HL-60 (cell line): ENCODE measurements at places on chromosomes 13 and 19.

DNA sequence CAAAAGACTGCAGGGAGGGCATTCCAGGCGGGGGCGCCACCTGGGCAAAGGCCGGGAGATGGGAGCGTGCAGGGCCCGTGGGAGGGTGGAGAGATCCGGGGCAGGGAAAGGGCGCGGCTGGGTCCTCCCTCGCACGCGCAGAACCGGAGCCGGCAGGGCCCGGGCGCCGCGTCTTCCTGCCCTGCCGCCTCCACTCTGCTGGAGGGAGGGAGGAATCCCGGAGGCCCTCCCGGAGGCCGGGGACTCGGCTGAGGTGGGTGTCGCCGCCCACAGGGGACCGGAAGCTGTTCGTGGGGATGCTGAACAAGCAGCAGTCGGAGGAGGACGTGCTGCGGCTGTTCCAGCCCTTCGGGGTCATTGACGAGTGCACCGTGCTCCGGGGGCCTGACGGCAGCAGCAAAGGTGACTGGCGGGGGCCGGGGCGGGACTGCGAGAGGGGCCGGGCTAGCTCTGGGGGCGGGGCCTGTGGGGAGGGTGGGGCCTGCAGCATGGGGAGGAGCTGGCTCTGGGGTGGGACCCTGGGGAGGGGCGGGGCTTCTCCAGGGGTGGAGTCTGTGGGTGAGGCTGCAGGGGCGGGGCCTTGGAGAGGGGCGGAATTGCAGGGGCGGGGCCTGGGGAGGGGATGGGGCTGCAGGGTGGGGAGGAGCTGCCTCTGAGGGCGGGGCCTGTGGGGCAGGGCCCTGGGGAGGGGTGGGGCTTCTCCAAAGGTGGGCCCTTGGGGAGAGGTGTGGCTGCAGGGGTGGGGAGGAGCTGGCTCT is 51.3 kb downstream of the CELF5 start:
- peak; percentile 47 for DNase-seq

- DNase-seq = no peak
These were observed 323.3 kb downstream of the NALCN start for GRCh38 chr13:101092985-101093384.

DNA sequence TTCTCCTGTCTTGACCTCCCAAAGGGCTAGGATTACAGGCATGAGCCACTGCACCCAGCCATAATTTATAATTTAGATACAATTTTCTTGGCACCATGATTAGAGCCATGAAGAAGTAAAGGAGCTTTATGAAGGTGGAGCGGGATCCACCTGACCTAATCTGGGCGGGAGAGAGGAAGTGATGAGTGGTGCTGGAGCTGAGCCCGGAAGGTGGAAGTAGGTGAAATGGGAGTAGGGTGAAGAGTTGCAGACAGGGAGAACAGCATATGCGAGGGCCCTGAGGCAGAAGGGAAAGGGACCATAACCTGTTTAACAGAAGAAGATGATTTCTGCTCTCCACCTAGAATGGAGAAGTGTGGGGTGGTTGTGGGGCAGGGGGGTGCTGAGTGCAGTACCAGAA is 4.2 kb downstream of the BLOC1S3 start:
- no peak for DNase-seq

DNA sequence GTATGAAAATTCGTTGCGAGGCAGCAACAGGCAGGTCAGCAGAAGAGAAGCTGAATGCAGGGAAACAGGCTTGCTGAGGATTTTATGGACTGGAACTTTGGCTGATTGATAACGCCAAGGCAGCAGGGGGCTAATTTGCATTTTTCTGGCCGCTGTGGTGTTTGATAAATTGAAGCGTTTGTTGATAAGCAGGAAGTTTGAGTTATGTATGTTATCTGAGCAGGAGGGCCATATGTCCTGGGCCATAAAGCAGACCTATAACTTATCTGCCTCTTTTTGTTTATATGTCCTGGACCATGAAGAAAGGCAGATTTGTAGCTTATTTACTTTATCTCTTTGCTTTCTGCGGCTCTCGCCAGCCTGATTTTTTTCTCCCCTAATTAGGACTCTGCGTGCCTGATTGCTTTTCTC is 65.9 kb downstream of the ZNF627 start:
- no peak for DNase-seq

GRCh38 chr13:32659736-32660135 is 73.5 kb downstream of the PDS5B start:
- DNase-seq = no peak

DNA sequence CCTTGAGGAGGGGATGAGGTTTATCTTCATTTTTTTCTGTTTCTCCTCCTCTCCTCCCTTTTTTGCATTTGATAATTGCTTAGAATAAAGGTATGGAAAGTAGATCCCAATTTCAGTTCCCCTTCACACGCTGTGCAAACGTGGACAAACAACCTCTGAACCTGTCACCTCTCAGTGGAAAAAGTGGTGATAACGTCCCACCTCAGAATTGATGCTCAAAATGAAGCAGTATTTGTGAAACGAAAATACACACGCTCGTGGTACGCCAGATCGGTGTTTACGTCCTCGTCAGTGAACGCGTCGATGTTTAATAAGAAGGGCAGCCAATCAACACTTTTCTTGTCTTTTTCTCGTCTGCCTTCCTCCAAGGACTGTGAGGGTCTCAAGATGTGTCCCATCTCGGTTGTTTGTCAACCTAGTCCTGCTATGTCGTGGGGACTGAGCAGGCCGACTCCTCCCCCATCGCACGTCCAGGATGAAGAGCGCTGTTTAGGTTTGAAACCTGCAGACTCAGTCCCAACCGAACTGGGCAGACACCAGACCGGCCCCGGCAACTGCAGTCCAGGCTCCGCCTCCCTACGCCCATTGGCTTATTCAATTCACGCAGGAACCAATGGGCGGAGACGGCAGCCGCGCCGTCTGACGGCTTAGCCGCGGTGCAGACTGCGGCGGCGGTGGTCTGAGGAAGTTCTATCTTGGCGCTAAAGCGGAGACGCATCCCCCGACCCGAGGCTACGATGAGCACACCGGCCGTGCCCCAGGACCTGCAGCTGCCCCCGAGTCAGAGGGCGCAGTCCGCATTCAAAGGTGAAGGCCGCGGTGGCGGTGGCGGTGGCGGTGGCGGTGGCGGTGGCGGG is at the start of gene CKAP2:
TSS of gene CKAP2 (plus strand) at position 659 of the 857 bp plus-strand sequence. CDS start at position 738, 79 bp downstream.
- DNase-seq = peak; percentile 99

- no peak for DNase-seq
These were observed 1491.9 kb downstream of the SLITRK5 start for GRCh38 chr13:89163096-89163495.

DNA sequence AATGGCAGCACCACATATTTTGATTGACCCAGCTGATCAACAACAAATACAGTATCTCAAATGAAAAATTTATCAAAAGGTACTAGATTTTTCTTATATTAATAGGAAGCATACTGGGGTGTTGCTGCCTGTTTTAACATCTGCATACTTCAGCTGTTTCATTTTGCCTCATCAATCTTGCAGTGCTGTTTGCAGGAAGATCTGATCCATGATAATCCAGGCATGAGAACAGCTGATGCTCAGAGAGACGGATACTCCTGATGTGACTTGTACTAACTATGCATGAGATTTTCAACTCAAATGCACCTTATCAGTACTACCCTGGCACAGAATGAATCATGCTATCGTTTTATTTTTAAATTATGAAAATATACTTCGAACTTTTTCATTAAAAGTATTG is 2136.8 kb downstream of the PCDH9 start:
- DNase-seq = no peak

DNA sequence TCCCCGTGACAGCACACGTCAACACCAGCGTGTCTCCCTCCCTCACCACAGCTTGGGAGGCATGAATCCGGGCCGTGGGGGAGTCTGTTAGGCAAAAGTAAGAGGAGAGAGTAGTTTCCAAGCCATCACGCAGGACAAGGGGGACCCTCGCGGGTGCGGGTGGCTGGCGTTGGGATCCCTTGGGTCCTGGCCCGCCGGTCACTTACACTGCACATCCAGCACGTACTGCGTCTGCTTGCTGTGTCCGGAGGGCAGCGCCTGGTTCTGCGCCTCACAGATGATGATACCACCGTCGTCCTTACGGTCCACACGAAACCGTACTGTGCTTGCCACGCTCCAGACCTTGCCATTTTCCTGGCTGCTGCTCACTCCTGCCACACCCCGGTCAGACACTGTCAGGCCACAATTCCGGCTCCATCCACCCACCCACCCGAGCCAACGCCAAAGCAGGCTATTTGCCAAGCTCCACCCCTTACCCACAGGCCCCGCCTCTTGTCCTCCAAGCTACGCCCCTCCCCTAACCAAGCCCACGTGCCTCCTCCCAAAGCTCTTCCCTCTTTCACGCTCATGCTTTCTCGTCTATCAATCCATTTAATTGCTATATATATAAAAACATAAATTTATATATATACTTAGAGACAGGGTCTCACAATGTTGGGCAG is 6.6 kb upstream of the ZNF428 start:
- no peak for DNase-seq

GRCh38 chr13:108609353-108609752 is 20.1 kb upstream of the MYO16 start:
- DNase-seq = no peak

DNA sequence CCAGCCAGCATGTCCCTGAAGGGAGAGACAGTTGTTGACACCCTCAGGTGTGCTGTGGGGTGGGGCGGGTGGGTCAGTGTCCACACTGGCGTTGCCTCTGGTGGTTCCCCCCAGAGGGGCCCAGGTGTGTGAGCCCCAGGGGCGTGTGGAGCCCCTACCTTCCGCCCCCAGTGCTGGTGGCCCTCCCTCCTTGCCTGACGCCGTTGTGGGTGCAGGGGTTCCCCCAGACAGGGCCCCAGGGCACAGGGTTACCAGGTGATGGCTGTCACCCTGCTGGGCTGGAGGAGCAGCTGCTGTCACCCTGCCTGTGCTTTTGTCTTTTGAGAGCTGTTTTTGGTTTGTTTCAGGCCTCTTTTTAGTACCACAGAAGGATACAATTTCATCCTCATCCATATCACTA is 27.2 kb downstream of the ATP4B start:
- DNase-seq = no peak

DNA sequence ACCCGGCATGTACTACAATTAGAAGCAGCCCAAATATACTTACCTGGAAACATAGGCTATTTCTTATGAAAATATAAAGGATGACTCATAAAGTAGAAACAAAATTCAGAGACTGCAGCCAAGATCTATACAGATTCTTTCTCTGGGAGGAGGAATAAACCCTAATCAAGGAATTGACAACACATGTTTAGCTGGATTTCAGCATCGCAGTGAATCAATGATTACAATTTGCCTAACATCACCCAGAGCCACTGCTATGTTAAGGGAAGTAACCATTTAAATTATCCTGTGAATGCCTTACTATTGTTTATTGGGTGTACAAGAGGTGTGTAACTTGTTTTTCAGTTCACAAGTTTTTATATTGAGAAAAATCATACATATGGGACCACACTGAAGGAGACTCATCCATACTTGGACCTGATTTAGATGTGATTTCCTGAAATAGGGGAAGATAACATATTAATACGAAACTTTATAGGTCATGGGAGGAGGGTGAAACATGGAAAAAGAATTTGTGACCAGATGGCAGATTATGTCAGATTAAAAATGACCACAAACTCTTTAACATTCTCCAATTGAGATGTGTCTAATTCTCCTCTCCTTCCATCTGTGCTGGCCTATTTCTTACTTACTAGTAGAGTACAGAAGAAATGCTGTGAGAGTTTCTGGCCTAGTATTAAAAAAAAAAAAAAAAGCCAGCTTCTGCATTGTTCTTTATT is 1168.4 kb downstream of the SLITRK1 start:
- DNase-seq = no peak

DNA sequence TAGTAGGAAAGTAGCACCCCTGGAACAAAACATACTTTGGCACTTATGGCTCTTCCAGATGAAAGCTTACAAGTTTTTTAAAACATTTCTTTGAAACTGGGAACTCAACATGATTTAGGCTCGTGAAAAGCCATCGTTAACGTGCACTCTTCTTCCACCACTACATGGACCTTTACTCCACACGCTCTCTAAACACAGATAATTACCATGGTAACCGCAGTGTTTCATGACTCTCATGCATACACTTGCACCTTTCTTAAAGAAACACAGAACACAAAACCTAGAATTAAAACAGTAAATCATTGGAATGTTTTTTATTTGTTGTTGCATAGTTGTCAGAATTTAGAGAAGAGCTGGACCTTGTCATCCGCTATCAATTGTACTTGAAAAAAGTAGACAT is 154.3 kb downstream of the FGF9 start:
- DNase-seq = no peak

GRCh38 chr13:51330791-51331190 is 8.7 kb upstream of the SERPINE3 start:
- DNase-seq = peak; percentile 75

DNA sequence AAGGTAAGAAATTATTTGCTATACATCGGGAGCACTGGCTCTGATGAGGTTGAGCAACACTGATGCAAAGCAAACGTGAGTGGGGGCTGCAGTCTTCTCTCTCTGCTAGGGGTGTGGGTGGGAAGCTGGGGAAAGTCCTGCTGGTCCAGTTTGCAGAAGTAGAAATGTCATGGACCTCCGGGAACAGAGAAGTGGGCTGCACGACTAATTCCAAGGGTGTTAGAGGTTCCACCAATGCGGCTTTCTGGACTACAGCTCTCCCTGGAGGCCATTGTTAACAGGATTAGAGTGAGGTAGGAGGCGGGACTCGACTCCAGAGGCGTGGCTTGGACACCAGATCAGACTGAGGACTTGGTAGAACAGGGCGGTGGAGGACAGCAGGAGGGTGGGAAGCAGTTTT is 5.7 kb upstream of the FBXO27 start:
- no peak for DNase-seq

- DNase-seq = no peak
These were observed 31.5 kb upstream of the PABPC3 start for GRCh38 chr13:25064396-25064795.

DNA sequence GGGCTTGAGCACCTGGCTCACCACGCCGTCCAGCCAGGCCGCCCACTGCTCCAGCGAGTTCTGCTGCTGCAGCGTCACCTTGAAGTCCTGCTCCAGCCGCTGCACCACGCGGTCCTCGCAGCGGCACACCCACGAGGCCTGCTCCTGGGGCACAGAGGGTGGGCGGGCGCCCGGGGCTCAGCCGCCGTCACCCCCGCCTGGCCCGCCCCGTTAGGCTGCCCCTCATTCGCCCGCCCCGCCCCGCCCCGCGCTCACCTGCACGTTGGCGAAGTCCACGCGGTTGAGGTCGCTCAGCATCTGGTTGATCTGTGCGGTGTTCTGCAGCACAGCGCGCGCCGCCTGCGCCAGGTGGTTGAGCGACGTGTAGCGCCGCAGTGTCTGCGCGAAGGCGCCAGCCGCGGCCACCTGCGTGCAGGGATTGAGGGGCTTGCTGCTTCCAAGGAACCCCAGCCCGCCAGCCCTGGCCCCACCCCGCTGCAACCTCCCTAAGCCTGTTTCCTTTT is 11.3 kb downstream of the DCAF15 start:
- no peak for DNase-seq

DNA sequence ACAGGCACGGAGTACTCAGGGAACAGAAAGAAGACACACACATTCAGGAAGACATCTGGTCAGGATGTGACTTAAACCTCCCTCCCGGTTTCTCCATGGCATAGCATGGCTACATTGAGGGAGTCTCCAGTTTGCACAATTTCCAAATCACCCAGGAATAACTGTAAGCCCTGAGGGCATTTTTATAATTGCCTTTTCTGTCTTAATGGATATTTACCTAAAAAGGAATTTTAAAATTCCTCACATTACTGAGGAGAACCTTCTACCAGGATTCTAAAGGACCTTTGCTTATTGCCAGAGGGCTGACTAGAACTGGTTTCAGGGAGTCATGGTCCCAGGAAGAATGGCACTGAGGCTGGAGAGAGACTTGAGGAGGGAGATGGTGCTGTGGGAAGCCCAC is 21.4 kb downstream of the PEG3 start:
- DNase-seq = no peak
